ENCODE measurements at places on chromosomes 1 and 21.

DNA sequence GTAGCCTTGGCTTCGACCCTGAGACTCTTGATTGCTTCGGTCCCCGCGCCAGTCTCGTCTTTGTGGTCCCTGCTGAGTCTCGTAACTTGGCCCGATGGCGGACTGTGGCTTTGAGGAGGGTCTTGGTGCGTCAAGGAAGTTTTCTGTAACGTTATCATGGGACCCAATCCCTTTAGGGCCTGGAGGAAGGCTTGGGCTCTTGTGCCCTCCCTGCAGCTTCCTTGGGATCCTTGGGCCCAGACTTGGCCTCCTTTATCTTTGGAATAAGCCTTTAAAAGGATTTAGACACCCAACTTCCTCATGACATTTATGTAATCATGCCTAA is 371 bp downstream of the ZMPSTE24 start:
- peak; percentile 42 for DNase-seq

- no peak for DNase-seq
Measured at GRCh38 chr1:109538827-109539555, 681 bp upstream of the GPR61 start.

GRCh38 chr21:46017695-46018094 is 36.1 kb downstream of the COL6A1 start:
- DNase-seq, result no peak

- DNase-seq, result peak; percentile 86
Measured at GRCh38 chr1:31505911-31506497, 70.3 kb upstream of the TINAGL1 start.

- no peak for DNase-seq
Measured at GRCh38 chr1:205798577-205798976, 14.4 kb downstream of the SLC41A1 start.

DNA sequence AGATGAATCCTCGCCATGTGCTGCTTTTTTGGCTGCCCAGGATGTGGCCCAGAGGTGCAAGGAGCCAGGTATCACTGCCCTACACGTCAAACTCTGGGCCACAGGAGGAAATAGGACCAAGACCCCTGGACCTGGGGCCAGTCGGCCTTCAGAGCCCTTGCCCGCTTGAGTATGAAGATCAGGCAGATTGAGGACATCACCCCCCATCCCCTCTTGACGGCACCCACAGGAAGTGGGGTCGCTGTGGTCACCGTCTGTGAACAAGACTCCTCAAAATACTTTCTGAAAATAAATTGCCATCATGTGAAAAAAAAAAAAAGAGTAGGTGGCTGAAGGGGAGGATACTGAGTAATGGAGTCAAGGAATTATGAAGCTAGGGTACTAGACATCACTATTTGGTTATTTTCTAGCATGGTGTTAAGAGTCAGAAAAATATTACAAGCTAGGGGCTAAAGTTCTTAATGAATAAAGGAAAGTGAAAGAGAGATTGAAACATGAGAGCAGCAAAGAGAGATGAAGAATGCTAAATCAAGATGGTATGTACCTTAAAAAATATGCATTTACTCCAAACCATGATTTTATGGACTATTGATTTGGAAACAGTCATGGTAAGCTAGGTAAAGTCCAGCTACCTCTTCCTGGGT is 84.9 kb downstream of the CLEC20A start:
- DNase-seq, result no peak

DNA sequence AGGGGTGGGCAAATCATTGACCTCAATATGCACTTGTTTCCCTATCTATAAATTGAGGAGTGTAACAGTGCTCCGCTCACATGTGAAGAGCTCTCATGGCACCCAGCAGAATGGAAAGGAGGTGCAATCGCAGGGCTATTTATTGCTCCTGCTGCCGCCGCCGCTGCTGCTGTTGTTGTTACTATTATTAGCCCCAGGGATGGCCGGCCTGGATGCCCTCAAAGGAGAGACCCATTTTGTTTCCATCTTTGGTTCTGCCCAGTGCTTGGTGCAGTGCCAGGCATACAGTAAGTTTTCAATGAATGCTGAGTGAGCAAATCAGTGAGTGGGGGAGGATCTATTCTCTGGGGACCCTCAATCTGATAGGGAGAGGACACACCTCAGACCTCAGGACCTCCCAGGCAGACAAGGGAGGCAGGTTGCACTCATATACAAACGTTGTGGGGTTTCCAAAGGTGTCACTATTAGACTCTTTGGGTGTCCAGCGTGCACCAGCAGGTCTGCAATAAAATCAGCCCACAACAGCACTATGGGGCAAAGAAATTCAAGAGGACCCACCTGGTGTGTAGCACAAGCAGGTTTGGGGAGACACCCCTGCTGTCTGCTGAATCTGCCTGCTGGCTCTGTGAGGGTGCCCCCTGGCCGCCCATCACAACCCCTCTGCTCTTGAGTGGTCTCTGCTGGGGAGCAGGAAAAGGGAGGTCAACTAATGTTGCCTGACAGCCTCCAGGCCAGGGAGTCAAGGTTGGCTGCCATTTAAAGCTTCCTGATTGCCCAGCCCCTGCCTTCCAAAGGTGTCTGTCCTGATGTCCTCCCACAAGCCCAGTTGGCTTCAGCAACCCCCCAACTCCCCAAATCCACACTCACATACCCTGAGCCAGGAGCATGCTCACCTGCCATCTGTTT is 136.3 kb downstream of the ACTL8 start:
- no peak for DNase-seq

- no peak for DNase-seq
Measured at GRCh38 chr1:169109561-169110134, 3.2 kb downstream of the ATP1B1 start.

DNA sequence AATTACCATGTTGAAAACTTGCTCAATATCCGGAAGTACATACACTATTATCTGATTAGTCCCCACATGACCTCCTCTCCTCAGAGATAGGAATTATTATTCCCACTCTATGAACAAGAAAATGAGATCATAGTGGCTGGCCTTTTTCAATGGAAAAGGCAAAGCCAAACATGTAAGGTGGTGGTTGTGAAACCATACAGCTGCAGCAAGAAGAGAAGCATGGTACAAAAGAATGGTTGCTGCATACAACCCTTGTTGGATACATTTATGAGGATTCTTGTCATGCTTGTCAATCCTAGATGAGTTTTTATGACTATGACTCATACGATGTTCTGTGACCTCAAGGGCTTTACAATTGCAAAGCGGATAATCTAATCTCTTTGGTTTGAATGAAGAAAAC is 514.7 kb downstream of the PLPP3 start:
- DNase-seq, result peak; percentile 32

DNA sequence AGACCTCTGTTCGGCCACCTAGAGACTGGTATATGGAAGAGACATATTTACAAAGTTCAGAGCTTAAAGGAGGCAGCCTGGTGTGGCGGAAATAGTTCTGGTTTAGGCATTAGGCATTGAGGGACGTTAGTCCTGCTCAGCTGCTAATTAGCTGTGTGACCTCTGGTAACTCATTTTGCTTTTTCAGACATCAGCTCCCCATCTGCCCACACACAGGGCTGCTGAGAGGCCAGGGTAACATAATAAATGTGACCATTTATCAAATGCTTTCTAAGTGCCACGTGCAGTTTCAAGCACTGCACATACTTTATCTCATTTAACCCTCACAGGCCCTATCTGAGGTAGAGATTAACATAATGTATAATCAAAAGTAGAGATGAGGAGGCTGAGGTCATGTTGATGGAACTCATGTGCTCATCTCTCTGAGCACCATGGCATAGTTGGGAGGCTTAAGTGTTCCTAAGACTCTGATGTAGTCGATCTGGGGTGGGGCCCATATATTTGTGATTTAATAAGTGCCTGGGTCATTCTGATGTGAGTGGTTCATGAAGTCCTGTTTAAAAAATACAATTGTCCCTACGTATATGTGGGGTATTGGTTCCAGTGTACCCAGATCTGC is 267.2 kb upstream of the PLXNA2 start:
- no peak for DNase-seq

GRCh38 chr21:43355925-43356289 is 71.0 kb downstream of the SIK1 start:
- DNase-seq, result no peak

- DNase-seq, result no peak
Measured at GRCh38 chr1:24656046-24656445, 12.9 kb downstream of the SRRM1 start.

DNA sequence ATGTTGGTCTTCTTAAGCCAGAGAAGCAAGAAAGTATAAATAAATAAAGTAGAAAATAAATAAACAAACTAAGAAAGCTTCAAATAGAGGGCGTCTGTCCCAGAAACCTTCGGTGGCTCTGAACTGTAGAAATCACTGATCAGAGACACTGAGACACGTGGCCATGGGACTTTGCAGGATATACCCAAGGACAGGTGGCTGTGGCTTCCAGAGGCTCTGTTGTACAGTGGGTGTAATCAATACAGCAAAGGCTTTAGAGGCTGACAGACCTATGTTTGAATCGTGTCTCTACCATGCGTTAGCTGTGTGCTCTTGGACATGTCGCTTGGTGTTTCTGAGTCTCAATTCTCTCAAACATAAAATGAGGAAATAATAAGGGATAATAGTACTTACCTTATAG is 41.0 kb upstream of the EPS15 start:
- no peak for DNase-seq

- DNase-seq, result no peak
Measured at GRCh38 chr1:235136111-235136510, 7.5 kb upstream of the TOMM20 start.

DNA sequence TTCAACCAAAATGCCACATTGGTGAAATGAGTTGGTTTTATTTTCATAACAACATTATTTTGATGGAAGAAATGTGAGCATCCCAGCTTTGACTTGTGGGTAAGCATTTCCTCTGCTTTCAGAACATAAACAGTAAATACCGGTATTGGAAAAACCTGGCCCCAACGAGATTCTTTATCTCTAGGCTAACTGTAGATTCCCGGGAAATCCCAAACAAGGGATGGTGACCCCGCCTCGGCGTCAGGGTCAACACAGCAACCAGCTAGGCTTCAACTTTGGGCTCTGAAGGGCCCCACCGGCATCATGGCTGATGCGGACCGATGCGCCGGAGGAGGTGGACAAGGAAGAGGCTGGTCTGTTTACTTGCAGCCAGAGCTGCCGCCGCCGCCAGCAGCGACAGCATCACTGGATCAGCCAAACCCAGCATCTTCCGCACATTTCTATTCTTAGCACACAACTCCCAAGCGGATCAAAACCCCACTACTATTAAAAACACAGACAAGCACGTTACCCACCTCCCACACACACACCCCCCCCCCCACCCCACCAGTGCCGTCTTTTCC is 1.1 kb downstream of the AKT3 start:
- peak; percentile 86 for DNase-seq

DNA sequence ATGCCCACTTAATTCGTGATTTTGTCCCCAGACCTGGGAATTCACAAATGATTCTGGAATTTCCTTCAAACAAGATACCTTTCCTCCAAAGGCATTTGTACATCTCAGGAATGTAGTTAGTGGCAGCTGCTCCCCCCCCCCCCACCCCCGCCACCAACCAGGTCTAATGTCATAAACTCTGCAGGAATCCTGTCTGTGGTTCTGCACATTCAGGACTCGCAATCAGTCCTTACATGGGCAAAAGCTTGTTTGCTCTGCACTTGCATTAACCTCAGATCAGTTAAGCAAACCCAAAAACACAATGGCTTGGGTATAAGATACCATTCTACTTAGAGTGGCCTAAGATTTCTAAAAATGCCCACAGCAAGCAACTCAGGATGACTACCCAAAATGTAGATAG is 143.8 kb downstream of the TGFB2 start:
- no peak for DNase-seq

GRCh38 chr1:6497215-6497866 is 5.9 kb upstream of the PLEKHG5 start:
- DNase-seq, result peak; percentile 61

- DNase-seq, result peak; percentile 66
Measured at GRCh38 chr1:36175137-36176095, 19.5 kb downstream of the MAP7D1 start.

DNA sequence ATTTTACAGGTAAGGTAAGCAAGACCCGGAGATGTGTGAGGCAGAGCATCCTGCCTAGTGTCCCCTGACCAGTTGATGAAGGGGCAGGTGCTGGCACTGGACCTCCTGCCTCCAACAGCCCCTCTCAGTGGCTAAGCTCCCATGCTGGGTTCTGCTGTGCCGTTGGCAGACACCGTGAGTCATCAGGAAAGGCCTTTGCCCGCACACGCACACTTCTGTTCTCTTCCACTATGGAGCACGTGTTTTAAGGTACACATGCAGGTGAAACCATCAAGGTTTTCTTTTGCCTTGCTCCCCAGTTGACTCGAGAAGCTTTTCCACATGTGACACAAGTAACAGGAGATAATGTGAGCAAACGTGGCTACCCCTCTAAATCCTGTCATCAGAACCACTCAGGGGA is 207.9 kb downstream of the RRAGC start:
- no peak for DNase-seq

DNA sequence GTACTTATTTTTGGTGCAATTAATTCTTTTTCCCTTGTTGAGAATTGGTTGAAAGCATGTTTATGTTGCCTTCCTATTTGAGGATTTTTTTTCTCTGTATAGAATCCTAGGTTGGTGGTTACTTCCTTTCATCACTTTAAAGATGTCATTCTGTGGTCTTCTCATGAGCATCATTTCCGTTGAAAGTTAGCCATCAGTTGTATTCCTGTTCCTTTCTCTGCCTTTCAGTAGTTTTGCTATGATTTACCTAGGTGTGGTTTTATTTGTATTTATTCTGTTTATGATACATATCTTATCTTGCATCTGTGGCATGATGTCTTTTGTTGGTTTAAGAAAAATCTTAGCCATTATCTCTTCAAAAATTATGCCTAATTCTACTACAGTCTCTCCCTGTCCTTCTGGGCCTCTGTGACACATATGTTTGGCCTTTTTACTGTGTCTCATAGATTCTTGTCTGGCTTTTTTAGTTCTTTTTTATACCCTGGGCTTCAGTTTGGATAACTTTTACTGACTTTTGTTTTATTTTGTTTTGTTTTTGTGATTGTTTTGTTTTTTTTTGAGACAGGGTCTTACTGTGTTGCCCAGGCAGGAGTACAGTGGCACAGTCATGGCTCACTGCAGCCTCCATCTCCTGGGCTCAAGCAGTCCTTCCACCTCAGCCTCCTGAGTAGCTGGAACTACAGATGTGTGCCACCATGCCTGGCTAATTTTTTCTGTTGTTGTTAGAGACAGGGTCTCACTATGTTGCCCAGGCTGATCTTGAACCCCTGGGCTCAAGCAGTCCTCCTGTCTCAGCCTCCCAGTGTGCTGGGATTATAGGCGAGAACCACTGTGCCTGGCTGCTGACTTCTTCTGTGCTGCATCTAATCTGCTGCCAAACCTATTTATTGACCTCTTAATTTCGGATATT is 24.1 kb downstream of the PTGFRN start:
- DNase-seq, result peak; percentile 9

- no peak for DNase-seq
Measured at GRCh38 chr1:2151252-2151651, 43.3 kb downstream of the FAAP20 start.
